ENCODE measurements at places on chromosomes 11 and 22. TPM values are rescaled to one million over a fixed set of nuclear protein-coding genes. Genes with fewer than 3 reads are reported as not detected.
A peak's percentile ranks its signal among the peaks of the same experiment; 100 is the strongest.

Gene SCGB2A2
- not detected for total RNA-seq

DNA sequence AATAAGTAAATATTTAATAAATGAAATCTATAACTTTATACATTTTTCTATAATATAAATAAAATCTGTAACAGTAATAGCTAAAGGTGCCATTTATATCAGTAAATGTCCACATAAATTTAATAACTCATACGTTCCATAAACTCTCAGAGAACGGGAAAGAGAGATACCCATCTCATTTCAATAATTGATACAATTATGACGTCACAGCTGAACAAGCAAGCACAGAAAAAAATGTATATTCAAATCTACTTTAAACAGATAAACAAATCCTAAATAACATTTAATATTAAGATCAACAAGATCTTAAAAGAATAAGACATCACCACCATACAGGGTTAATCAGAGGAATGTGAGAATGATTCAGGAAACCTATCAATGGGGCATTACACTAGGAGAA is 1136.5 kb downstream of the TBC1D22A start:
- no peak for DNase-seq

Gene TMEM80
- total RNA-seq, result 23.0 TPM

DNA sequence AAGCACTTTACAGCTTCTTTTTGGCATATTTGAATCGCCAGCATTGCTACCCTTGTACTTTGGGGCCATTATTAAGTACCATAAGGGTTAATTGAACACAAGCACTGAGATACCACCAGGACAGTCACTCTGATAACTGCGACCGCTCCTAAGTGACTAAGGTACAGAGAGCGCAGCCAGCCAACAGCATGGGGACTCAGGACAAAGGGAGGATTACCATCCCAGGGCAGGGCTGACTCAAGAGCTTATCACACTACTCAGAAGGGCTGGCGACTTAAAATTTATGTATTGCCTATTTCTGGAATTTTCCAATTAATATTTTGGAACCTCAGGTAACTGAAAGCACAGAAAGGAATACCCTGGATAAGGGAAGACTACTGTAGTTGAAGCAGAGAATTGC is 479 bp downstream of the ZNF280A start:
- DNase-seq, result no peak

Gene GPR83
- 0.15 TPM for total RNA-seq

DNA sequence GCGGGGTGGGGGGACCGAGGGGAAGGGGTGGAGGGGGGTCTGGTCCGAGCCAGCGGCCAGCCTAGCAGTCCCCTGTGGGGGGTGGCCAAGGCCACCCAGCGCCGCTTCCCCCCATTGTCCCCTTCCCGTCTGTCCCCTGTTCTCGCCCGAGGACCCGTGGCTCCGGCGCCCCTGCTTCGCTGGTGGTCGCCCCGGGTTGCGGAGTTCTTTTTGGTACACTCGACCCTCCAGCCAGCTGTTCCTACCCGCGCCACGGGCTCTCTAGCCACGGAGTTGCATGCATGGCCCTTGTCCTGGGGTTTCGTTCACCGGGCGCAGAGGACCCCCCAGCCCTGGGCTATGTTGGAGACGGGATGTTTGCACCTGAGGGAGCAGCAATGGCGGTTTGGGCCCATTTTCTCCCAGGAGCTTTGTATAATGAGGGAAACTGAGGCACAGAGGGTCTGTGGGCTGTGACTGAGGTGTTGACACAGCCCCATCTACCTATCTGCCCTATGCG is 489 bp downstream of the RNF214 start:
- DNase-seq, result peak; percentile 67

Gene CD6
- 1.6 TPM for total RNA-seq

DNA sequence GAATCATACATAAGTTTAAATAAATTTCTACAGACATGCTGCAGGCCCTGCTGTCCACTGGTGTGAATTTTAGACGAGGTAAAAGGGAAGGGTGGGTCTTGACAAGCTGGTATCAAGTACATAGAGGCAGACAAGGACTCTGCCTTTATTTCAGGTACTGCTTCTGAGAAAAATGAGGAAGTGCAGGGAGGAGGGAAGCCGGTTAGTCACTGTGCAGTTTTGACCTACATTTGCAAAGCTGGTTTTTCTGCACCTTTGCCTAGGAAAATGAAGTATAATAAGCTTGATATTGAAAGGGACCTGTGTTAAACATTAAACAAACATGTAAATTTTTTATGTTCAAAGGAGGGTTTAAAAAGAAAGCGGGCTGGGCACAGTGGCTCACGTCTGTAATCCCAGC is 24.6 kb downstream of the TMEM45B start:
- DNase-seq, result no peak

Gene CASP4
- total RNA-seq, result 103 TPM

Gene SLC22A25
- not detected for total RNA-seq

Gene ELMOD1
- 0.32 TPM for total RNA-seq

GRCh38 chr22:40040927-40041326 is 46.2 kb downstream of the FAM83F start:
- DNase-seq, result no peak

DNA sequence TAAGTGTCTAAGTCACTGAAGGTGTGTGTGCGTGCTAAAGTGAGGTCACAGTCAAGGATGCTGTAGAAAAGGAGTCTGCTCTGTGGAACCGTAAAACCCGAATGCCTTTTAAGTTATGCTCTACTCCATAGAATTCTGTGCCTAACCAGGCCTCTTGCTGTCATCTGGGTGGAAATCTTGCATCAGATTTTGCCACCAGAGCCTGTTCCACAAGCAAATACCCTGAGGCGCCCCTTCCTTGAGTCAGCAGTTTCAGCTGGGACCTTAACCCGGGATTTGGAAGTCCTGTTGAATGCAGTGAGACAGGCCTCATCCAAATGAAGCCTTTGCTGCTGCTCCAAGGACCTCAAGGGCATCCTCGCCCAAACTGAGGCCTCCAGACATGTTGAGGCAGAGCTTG is 109.8 kb downstream of the WNT11 start:
- no peak for DNase-seq

GRCh38 chr11:75656044-75656727 is 12.7 kb downstream of the MAP6 start:
- DNase-seq, result no peak

- DNase-seq, result no peak
Observed at GRCh38 chr11:119029069-119029339, 1.7 kb downstream of the SLC37A4 start.

GRCh38 chr11:76266286-76267100 is 60.2 kb upstream of the WNT11 start:
- no peak for DNase-seq

Gene REXO2
- total RNA-seq, result 103 TPM

GRCh38 chr22:33018232-33018864 is 39.8 kb downstream of the SYN3 start:
- DNase-seq, result no peak

Gene CRYBB2
- total RNA-seq, result not detected

DNA sequence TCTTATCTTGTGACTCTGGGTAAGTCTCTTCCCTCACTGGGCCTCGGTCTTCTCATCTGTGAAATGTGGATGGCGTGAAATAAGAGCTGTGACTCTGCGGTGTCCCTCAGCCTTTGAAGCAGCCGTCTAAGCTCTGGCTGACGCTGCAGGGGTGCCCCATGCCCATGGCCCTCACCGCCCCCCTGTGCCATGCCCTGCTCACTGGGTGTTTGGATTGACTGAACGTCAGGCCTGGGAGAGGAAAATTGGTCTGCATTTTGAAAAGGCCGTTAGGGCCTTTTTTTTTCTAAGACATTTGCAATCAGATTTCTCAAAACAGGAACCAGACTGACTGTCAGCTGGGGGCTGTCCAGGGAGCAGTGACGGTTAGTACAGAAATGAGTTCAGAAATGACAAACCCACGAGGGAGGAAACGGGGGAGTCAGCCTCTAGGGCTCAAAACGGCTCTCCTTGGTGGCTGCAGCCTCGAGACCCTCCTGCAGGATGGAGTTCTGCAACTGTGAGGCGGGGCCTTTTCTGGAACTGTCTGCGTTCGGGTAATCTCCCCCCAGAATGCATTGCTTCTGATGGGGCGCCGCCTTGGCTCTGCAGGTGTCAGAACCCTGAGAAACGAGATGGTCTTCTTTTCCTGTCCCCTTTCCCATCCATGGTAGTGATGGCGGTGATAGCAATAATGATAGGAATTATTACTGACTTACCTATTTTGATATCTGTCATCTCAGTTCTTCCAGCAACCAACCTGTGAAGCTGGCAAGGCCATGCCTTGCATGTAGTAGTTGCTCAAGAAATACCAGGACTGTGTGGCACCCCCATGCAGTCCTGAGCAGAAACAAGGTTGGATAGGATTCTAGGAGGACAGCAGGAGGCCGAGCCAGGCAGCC is 2.0 kb downstream of the GRK2 start:
- DNase-seq, result peak; percentile 66

Gene SAA4
- 0.84 TPM for total RNA-seq

DNA sequence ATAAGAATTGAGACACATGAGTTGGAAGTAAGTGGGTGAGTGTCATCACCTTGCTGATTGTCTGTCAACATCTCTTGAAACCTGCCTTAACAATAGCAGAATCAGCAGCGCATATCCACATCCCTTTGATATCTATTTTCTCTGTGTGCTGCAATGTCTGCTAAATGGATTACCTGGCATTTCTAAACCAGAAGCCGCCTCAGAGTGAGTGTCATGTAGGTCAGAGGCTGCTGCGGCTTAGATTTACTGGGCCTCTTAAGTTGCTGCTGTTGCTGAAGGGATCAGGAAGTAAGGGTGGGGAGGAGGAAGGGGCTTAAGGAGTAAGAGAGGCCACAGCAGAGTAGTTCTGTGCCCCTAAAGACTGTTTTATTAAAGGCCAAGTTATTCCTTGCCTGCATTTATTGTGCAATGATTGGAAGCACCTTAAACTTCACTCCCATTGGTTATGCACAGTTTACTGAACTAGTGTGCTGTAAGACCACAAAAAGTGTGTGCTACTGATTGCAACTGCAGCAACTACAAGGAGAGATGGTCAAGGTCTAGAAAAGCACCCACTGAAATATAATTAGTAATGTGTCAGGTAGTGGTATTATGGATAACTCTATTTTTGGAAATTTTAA is 29.8 kb upstream of the TMEM41B start:
- no peak for DNase-seq

Gene ETS1
- 125 TPM for total RNA-seq

GRCh38 chr11:45924927-45925326 is 2.5 kb downstream of the LARGE2 start:
- no peak for DNase-seq

DNA sequence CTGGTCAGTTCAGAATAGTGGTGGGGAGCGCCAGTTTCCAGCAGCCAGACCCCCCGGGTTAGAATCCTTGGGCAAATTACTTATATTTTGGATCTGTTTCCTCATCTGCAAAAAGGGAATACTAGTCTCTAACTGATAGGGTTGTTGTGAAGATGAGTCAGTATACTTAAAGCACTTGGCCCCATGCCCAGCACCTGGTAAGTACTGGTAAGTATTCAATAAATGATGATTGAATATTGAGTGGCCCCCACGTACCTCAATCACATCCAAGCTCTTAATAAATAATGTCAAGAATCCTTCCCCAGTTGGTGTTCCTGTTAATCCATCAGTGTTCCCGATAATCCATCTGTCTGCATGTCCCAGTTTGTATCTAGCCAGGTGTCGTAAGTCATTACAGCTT is 12.1 kb downstream of the ACP2 start:
- no peak for DNase-seq

- DNase-seq, result peak; percentile 35
Observed at GRCh38 chr11:17596711-17597110, 49.7 kb downstream of the OTOG start.

- no peak for DNase-seq
Observed at GRCh38 chr22:37387793-37388192, 39.5 kb downstream of the ELFN2 start.

Gene RBMXL2
- total RNA-seq, result not detected

Gene MS4A7
- total RNA-seq, result 78.1 TPM

Data from aorta (tissue), 5 donors.